ENCODE measurements at places on chromosomes 6 and 20.
A peak's percentile ranks its signal among the peaks of the same experiment; 100 is the strongest.

- DNase-seq = no peak
These were observed 169.8 kb downstream of the ERMARD start for GRCh38 chr6:169921217-169921616.

GRCh38 chr6:128663238-128663637 is 142.8 kb upstream of the PTPRK start:
- no peak for DNase-seq

- no peak for DNase-seq
These were observed 79.5 kb downstream of the ERMARD start for GRCh38 chr6:169830876-169831275.

DNA sequence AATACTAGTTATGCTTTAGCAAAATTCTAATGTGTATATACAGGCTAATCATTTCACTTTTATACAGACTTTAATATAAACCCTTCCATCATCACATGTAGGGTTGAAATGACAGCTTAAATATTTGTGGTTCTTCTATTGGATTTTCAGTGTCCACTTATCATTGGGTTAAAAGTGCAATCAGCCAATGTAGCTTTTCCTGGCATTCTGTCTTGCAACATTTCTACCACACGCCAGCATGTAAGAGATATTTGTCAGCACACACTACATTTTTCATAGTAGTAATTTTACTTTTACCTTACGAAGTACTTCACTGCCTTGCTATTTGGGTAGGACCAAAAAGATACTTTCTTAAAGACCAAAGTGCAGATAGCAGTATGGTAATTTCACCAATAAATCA is 252.0 kb downstream of the TBX18 start:
- DNase-seq = no peak

DNA sequence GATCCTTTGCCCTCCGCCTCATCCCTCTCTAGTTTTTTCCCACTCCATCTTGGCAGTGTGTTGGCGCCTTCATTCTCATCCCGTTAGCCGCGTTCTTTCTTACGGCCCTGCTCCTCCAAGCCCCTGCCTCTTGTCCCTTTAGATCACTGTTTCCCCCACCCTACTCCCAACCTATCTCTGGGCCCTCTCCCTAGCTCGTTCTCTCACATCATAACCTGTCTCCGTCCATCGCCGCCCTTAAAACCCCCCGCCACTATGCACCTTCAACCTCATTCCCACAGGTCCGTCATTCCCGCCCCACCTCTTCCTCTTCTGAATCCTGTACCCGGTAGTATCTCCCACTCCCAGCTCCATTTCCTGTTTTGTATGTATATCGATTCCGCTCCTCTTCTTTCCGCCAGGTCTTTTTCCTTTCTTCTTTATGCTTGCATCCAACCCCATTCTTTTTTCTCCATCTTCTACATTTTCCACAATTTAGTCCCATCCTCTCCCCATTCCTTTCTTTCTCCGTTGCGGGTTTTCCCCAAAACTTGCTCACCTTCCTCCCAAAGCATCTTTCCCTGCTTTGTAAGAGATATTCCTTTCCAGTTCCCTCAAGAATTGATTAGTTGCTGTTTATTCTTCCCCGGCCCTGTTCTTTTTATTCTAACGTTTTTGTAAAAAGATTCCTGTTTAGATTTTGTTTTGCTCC is 671 bp downstream of the EFHC1 start:
- no peak for DNase-seq

DNA sequence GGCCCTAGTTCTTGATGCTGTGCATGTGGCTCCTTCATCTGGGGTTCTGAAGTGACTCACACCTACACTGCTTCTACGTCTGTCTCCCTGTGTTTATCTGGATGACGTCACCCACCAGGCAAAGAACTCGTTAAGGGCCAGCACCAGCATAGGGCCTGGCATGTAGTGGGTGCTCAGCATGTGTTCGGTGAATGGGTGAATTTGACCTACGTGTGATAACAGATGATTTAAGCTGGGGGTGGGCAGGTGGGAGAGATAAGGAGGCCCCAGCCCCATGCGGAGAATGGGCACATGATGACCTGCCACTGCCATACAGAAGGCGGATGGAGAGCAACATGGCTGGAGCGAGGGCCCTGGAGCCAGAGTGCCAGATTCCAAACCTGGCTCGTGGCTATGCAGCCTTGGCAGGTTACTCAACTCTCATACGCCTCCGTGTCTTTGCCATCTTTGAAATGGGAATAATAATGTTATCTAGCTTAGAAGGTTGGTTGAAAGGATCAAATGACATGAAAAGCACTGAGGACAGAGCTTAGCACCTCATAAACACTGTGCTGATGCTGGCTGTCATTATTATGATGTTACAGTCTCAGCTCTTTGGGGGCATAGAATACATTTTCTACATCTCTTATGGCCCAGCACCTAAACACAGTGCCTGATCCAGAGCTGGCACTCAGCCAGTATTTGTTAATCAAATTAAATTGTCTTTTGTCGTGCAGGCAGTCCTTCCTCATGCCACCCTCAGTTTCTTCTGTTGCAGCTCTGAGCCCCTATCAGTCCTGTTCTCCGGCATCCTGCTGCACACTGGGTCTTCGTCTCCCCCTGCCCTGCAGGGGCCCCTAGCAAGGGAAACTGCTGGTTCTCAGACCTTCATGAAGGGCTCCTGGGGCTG is 39.6 kb downstream of the VEGFA start:
- DNase-seq = peak; percentile 48

All from NB4 (cell line).